Glomerular endothelial cell (primary cell): ENCODE measurements at places on chromosomes 2 and 18.
A peak's percentile ranks its signal among the peaks of the same experiment; 100 is the strongest.

DNA sequence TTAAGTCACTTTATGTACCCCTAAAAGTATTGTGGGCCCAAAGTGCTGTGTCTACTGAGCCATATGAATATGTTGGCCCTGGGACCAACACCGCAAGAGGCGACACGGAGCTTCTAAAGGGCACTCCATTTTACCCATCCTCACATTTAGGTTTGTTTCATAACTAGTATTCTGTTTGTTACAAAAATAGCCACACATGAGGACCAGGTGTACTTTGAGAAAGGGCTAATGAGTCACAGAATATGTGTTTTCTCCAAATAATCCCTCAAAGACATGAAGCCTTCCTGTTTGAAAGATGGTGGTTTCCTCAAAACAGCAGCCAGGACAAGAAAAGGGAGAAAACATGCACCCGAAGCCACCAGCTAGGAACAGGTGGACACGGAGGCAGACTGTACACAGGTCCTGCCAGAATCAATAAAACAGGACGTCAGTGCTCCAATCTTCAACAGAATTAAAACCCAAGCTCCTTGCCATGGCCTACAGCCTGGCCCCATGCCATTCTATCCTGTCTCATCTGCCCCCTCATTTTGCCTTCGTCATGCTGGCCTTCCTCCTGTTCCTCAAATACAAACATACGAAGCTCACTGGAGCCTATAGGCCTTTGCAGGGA, 21.8 kb upstream of the GRB14 start:
- no peak for DNase-seq

DNA sequence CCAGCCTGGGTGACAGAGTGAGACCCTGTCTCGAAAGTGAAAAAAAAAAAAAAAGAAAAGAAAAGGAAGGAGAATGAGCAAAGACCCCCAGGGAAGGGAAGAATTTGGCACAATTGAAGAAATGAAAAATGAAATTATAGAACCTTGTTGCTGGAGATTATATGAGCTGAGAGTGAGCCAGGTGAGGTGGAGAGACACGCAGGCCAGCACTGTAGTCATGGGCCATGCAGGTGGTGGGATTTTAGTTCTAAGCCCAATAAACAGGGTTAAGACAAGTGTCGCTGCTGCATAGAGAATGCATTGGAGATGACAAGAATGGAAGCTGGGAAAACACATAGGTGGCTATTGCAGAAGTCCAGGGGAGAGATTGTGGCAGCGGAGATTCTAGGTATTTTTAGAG, 32.3 kb downstream of the FBLN7 start:
- no peak for DNase-seq

DNA sequence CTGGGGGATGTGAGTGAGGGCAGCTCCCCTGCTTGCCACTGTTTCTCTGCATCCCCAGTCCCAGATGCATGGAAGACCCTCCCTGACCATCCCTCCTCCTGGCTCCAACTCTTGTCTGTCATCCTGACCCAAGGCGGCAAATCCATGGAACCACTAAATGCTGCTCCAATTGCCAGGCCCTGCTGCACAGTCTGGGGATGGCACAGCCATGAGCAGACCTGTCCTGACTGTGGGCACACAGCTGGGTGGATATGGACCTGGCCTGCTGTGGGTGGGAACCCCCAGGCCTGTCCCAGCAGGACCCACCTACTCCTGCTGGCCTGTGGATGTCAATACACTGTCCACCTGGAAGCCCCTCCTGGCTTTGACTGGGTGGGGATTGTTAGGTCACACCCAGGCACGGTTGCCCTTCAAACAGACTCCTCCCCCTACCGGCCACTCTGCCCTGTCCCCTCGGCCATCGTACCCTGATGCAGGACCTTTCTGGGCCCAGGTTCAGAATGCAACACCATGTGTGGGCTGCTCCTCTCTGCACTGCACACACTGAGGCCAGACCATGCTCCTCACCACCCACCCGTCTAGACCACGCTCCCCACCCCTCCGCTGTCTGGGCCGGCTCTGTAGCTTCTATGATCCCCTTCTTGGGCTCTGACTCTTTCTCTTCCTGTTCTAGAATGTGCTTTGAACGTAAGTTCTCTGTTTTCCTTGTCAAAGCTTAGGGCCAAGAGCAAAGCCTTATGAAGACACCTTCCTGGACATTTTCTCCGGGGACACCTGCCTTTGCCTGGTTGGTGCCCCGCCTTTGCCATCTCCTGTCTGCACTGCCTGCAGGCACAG, 57.9 kb downstream of the INPP5D start:
- DNase-seq, result no peak

- no peak for DNase-seq
These were observed 85.5 kb downstream of the PLB1 start for GRCh38 chr2:28581312-28581711.

- DNase-seq, result no peak
These were observed 531.5 kb upstream of the SALL3 start for GRCh38 chr18:78448106-78448505.

GRCh38 chr2:191638079-191638801, 39.7 kb upstream of the NABP1 start:
- no peak for DNase-seq

GRCh38 chr2:49351560-49351959, 197.2 kb upstream of the FSHR start:
- no peak for DNase-seq

DNA sequence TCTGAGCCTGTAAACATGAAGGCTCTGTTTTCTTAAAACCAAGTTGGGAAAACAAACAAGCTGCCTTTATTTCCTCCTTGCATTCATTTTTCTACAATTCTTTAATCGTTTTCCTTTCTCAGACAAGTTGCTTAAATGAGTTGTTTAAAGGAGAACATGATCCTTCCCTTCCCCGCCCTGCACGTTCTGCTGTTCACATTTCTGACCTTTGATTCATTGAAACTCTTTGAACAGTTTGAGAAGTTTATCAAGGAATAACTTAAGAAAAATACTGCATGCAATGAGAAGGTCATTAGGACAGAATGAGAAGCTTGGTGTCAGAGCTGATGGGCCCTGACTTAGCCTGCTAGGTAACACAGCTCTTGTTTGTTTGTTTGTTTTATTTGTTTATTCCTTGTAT, 181.6 kb downstream of the PARD3B start:
- DNase-seq, result no peak

DNA sequence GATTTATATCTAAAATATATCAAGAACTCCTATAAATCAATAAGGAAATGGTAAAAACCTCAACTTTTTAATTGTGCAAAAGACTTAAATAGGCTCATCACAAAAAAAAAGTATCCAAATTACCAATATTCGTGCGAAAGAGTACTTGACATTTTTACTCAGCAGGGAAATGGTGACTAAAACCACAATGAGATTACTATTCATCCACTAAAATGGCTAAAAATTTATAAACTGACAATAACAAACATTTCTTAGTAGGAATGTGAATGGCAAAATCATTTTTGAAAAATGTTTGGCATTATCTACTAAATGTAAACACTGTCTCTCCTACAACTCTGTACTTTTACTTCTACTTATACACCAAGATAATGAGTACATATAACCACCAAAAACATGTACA, 184.8 kb upstream of the RND3 start:
- DNase-seq, result no peak

- DNase-seq, result no peak
These were observed 63.0 kb downstream of the DYSF start for GRCh38 chr2:71516253-71516888.

DNA sequence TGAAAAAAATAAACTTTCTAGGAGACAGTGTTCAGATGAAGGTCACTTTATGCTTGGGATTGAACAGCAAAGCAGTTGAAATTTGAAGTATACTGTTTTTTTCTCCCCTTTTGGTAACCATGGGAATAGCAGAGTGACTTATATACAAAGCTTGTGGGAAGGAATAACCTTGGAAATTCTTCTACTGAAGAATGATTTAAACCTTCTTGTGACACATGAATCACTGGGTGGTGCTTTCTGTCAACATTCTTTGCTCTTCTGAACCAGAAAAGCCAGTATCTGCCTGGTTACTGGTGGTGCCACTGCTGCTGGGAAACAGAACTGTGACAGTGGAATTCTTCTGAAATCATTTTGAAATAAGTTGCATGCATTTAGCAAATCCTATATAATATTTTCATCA, 39.4 kb upstream of the RND3 start:
- peak; percentile 67 for DNase-seq

DNA sequence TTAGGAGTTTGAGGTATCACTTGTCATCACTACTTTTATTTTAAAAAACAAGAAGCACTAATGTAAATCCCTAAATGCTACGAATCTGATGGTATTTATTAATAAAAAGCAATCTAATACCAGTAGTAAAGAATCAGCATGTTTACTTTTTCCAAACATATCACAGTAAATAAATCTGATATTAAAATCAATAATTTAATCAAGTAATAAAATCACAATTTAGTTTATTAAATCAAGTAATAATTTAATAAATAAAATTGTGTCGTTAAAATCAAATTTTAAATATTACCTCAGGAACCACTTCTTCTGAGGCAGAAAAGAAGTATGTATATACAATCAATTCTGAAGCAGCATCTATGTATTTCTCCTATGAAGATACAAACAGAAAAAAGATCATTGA, 18.0 kb downstream of the TMX3 start:
- DNase-seq, result no peak

DNA sequence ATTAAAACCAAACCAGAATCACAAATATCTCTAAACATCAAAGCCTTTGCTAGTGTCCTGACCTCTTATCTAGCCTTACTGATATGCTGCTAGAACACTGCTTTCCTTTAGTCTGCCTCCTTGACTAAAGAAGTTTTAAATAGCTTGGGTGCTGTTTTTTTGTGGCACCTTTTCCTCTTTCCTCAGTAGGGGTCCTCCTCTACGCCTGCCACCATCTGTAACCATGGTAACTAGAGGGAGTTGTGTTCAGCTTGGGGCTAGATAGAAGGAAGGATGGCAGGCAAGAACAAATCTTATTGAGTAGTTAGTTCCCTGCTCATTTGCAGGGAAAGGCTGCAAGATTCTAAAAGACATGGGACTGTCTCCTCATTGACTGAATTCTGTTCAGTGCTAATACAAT, 86.0 kb downstream of the TAF4B start:
- no peak for DNase-seq

DNA sequence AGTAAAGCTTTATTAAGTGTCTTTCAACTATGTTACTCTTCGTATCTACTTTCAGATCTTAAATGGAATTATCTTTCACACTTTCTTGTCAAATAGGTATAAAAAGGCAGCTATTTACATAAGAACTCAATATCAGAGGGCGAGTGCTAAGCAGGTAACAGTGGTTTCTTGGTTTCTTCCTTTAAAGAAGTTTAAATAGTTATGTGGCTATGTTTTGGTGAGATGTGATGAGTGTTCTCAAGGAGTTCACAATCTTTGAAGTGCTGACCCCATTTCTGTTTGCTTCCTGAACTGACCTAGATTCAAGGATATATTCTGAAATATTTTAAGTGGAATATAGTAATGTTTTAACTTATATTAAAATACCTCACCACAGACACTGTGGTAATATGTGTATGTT, 161.9 kb downstream of the DPP4 start:
- no peak for DNase-seq

DNA sequence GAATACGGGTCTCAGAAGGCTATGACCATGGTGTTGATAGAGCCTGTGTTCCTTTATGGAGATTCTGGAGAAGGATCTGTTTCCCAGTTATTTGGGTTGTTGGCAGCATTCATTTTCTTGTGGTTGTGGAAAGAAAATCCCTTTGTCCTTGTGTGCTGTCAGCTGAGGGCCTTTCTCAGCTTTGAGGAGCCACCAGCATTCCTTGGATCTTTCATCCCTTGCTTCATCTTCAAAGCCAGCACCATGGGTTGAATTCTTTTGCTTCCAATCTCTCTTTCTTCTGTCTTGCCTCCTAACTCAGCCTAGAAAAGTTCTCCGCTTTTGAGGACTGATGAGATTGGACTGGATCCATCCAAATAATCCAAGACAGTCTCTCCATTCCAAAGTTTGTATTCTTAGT, 103.2 kb upstream of the MMADHC start:
- no peak for DNase-seq

DNA sequence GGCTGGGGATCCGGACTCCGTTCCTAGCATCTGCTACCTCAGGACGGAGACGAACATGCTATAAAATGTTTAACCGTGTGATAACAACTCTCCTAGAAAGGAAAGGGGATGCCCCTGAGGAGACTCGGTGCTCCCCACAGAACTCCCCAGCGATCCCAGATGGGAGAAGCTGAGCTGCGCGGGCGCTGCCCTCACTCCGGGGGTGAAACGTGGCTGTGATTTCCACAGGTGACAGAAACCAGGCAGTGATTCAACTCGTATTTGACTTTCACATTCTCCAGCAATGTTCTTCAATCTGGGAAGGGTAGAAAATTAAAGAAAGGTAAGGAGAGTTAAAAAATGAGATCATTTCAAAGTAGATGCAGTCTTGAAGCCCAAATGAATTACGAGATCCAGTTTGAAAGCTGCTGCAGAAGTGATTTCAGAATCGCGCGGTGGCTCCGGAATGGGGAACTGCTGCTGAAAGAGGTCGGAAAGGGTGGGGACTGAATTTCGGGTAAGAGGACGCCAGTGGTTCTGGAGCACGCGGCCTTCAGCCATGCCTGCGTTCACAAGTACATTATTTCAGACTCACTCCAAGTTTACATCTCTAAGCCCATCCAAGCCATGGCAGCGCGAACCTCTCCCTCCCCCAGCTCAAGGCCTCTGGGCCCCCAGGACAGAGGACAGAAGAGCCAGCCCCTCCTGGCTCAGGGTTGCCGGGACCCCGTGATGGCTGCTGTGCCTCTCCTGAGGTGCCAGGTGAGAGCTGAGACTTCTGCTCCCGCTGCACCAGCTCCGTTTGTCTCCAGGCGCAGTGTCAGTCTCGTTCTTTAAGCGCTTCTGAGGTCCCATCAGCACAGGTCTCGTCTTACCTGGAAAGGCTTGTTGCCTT, 39.5 kb downstream of the ADNP2 start:
- DNase-seq, result no peak

DNA sequence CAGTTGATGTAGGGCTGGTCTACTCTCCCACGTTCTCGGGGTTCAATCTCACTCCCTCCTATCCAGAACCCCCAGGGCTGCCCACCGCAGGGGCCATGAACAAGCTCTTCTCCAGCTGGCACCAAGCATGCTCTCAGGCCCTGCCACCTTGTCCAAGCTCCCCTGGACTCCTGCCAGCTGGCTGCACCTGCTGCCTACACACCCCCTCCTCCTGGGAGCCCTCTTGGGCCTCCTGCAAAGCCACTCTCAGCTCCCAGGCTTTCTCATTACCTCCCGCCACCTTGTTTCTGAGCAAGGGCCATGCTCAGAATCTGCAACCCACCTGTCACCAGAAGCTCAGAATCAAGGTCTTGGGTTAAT, 56.0 kb downstream of the HDAC4 start:
- no peak for DNase-seq

DNA sequence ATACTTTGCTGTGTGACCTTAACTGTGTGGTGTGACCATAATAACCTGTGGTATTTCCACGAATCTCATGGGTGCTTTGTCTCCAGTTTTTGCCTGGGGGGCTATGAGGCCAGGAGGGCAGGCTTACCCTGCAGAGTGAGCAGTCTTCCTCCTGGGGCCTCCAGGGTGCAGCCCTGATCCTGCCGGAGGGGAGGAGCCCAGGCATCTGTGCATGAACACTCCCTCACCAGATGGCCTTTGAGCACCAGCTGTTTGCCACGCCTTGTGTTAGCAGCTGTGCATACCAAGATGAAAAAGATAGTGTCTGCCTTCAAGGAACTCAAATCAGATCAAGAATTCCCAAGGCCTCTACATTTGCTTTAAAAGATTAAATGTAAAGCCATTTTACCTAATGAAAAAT, 75.0 kb upstream of the RBM44 start:
- DNase-seq, result no peak
